ENCODE measurements at places on chromosomes 1 and 21. TPM values are rescaled to one million over a fixed set of nuclear protein-coding genes. Genes with fewer than 3 reads are reported as not detected.

OPTC gene
- total RNA-seq: not detected

RGS16 gene
- total RNA-seq: 0.76 TPM

E2F2 gene
- total RNA-seq: 4.6 TPM

FMO1 gene
- total RNA-seq: 14.4 TPM

ITGB2 gene
- 18.8 TPM for total RNA-seq

CYP2J2 gene
- 5.5 TPM for total RNA-seq

C1orf56 gene
- 3.4 TPM for total RNA-seq
